ENCODE measurements at places on chromosomes 7 and 10. TPM values are rescaled to one million over a fixed set of nuclear protein-coding genes. Genes with fewer than 3 reads are reported as not detected.

The HSPA12A gene
- 10.7 TPM for total RNA-seq

The C1GALT1 gene
- total RNA-seq: 36.8 TPM

DNA sequence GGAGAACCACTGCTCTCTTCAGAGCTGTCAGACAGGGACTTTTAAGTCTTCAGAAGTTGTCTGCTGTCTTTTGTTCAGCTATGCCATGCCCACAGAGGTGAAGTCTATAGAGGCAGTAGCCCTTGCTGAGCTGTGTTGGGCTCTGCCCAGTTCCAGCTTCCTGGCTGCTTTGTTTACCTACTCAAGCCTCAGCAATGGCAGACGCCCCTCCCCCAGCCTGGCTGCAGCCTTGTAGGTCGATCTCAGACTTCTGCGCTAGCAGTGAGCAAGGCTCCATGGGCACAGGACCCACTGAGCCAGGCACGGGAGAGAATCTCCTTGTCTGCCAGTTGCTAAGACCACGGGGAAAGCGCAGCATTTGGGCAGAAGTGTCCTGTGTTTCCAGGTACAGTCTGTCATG is 12.1 kb upstream of the CPA2 start:
- no peak for DNase-seq

DNA sequence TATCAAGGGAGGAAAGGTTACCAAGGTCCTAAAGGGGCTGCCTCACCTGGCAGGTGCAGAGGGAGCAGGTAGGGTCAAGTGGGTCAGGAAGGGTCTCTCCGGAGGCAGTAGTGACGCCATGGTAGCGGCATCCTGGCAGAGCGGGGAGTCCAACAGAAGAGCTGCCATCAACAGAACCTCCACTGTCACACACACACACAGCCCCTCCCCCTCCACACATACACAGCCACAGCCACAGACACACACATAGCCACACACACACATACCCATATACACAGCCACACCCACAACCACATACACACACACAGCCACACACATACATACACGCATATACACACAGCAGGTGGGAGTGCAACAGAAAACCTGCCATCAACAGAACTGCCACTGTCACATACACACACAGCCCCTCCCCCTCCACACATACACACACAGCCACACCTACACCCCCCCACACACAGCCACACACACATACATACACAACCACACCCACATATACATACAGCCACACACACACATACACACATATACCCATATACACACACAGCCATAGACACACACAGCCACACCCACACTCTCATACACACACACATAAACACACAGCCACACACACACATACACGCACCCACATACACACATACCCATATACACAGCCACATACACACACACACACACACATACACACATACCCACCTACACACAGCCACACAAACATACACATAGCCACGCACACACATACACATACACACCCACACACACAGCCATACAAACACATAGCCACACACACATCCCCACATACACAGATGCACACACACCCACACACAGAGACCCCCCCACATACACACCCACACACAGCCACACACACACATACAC is 23.1 kb downstream of the KCP start:
- no peak for DNase-seq
